ENCODE measurements at places on chromosomes 3 and 15.

GRCh38 chr3:195466251-195466650 is 23.4 kb upstream of the ACAP2 start:
- no peak for DNase-seq

DNA sequence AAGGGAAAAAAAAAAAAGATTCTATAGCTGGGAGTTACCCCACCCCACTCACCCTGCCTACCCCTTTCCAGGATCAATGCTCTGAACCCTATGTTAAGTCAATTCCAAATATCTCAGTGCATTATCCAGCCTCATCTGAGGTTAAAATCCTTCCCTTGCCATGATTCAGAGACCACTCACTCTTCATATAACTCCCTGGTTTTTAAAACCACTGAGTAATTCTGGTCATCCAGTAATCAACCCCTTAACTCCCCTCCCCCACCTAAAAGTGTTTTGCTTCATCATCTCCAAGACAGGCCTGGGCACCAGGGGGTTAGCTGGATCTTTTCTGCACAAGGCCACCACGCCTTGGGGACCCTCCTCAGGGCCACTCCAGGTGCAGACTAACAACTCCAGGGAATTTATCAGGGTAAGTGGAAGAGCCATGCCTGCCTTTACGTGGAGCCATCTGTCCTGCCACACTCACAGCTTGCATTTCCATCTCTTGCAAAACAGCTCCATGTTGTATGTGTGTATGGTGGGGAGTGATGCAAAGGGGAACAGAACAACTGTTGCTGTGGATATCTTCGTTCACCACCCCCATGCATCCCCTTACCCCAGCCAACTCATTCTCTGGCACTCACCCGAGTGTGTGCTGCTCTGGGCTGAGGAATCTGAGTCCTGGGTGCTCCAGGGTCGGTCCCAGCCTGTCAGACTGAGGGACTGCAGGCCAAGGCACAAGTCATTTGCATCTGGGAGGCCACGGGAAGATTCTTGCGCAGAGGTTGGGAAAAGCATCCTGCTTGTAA is 30.7 kb upstream of the RPS17 start:
- DNase-seq, result no peak

- DNase-seq, result no peak
These were observed 145.4 kb upstream of the PROK2 start for GRCh38 chr3:71930056-71930991.

- no peak for DNase-seq
These were observed 107.8 kb downstream of the MEGF11 start for GRCh38 chr15:66145726-66146182.

- DNase-seq, result peak; percentile 40
These were observed 1.4 kb downstream of the GJD2 start for GRCh38 chr15:34753236-34753894.

DNA sequence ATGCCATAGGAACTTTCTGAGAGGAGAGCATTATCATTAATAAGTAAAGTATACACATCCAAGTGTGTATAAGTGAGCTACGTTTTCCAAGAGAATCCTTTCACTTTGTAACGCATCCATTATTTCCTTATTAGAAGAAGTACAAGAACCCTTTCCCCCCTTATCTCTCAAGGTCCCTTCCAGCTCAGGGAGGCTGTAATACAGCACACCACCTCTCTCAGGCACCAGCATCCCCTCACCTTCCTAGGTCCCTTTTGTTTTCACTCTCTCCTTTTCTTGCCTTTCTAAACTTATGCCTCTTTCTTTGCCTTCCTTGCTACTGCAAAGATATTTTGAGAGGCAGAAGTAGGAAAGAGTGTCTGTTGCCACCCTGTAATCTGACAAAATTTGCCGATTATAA is 446.0 kb downstream of the GRM7 start:
- DNase-seq, result no peak

DNA sequence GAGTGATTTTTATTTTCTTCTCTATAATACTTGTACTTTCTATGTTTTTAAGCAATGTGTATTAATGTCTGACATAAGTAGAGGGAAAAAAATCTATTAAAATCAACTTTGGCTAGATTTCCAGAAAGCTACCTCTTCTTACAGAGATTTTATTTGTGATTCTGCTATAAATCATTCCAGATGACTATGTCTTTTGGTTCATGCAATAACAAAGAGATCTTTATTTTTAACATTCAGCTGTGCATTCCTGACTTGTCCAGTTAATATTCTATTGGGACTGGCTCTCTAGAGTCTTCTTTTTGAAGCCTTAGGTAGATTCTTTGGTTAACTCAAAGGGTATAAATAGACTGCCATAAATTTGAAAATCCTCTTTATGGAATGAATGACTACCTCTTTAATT is 74.3 kb upstream of the ARPP21 start:
- no peak for DNase-seq

DNA sequence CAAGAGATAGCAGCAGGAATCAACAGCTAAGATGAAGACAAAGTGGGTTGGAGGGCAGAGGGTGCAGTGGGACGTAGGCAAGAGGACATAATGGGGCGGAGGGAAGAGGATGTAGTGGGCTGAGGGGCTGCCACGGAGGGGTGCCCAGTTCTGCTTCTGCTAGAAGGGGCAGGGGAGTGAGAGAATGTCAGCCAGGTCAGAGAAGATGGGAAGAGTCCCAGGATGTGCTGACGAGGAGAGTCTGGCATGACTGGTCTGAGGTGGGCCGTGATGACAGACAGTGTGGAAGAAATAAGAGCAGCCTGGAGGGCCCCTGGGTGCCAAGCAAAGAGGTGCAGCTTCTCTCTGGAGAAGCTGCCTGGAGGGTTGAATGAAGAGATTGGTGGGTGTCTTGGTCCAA is 4.0 kb downstream of the SPSB4 start:
- DNase-seq, result no peak

DNA sequence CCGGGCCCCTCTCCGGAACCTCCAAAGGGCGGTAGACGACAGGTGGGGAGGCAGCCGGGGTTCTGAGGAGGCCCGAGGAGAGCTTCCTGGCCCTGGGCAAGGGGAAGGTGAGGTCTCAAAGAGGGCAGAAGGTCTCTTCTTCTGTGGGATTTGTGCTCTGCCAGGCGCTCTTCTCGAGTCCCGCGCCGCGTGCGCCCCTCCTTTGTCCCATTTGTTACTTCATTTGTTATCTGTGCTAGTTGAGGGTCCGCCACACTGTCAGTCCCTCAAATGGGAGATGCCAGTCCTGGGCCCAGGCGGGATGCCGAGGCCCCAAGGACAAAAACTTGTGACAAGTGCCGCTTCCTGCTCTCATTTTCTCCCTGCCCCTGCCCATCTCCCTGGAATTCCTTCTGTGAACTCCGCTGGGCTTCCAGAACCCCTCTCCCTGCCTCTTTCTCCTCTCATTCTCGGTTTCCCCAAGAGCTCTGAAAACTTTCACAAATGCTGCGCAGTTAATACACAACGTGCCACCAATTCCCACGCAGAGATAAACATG is 1.5 kb downstream of the ST8SIA2 start:
- no peak for DNase-seq

DNA sequence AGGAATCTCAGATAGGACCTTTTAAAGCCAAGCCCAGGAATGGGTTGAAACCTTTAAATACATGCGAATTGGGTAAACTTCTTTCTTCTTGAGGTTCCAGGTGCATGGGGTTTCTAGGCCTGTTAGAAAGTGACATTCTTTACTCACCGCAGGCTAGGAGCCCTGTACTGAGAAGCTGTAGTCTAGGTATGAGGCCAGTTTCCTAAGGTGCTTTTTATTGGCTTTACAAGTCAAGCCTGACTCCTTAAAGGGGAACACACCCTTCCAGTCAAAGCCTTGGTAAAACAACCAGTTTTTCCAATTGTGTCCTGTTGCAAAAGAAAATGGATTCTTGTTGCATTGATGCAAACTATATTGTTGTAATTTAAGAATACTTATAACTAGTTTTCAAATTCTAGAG is 76.1 kb upstream of the ATP11B start:
- no peak for DNase-seq

GRCh38 chr3:99777210-99777549 is 40.5 kb upstream of the CMSS1 start:
- no peak for DNase-seq

DNA sequence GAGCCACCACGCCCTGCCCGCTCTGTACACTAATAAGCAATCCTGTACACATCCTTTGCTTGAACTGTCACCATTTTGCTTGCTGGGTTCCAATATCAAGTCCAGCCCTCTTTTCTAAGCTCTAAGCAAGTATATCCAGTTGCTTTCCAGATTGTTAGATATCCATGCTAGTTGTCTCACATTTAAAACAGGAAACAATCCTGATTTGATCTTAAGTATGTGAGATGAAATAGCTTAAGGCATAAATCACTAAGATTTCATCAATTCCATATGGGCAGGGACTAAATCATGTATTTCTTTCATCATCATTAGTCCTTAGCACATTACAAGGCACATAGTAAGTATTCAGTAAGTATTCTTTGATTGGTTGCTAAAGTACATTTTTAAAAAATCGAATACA is 16.2 kb downstream of the ATP11B start:
- DNase-seq, result no peak

DNA sequence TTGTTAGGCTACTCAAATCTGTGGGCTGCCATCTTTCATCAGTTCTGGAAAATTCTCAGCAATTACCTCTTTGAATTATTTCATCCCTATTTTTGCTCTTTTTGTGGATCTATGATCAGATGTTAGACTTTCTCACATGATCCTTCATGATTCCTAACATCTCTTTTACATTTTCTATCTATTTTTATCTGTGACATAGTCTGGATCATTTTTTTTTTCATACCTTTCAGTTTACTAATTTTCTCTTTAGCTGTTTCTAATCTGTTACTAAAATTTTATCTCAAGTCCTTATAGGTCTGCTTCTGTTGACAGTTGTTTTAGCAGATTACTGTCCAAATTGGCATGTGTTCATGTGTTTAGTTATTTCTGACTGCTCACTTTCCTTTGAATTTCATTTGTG is 42.3 kb upstream of the HDC start:
- no peak for DNase-seq

DNA sequence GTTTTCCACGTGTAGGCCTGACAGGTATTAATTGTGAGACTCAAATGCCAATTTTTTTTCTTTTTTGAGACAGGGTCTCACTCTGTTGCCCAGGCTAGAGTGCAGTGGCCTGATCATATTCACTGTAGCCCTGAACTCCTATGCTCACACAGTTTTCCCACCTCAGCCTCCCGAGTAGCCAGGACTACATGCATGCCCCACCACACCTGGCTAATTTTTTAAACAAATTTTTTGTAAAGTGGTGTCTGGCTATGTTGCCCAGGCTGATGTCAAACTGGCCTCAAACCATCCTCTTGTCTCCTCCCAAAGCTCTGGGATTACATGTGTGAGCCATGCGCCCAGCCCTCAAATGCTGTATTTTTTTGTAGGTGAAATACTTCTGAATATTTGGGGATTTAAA is 14.0 kb downstream of the SLC25A36 start:
- no peak for DNase-seq

GRCh38 chr3:1380926-1381646 is 288.3 kb downstream of the CNTN6 start:
- DNase-seq, result no peak

DNA sequence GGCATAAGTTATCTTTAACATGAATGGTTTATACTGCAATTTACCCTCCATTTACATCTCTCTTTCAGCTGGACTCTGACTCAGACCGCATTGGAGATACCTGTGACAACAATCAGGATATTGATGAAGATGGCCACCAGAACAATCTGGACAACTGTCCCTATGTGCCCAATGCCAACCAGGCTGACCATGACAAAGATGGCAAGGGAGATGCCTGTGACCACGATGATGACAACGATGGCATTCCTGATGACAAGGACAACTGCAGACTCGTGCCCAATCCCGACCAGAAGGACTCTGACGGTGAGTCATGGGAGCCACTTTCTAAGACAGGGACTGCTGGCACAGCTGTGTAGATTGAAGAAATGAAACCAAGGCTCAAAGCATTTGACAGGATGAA is 11.6 kb downstream of the THBS1 start:
- no peak for DNase-seq

DNA sequence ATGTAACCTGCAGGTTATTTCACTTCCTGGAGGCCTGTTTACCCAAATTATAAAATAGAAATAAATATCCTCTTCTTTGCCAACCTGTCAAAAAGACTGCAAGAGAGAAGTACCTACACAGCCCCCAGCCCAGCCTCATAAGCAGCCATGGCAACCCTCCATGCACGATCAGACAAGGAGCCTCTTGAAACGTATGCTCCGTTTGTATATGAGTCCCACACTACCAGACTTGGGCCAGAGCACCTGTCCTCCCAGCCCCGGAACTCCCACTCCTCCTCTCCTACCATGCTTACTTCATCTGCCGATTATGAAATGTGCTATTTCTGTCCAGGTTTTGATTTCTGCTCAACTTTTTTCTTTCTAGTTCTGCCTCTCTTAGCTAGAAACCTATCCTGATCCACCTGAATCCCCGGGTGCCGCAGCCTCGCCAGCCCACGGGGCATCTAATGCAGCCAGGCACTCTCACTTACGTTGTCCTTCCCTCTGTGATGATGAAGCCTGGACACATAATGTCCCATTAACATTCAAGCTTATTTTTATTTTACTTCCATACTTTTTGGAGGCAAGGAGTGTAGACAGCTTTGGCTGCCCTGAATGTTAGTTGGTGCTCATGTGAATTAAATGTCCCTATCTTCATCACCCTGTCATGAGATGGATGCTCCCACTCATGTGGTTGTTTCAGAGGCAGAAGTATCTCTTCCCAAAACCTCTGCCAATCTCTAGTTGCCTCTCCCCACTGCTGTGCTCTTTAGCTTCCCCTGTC is 73.8 kb downstream of the MB21D2 start:
- DNase-seq, result no peak

- DNase-seq, result no peak
These were observed 12.3 kb upstream of the CTDSPL start for GRCh38 chr3:37849146-37849923.

GRCh38 chr3:23537101-23537551 is 268.6 kb upstream of the UBE2E1 start:
- DNase-seq, result no peak

DNA sequence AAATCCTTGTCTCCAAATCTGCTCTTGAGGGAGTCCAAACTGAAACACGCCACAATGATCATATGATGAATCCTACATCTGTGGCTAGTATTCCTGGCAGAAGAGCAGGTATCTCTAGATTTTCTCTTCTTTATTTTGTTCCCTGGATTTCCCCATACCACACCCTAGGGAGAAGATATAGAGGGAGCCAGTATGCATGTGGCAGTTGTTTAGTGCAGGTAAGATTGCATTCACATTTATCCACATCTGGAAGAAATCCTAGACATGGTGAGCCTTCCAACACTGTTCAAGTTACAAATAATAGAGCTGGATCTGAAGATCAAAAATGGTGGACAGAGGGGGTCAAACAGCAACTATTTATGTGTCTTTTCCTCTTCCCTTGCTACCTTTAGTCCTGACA is 316.7 kb downstream of the ZNF385D start:
- no peak for DNase-seq

GRCh38 chr3:71456826-71457225 is 126.7 kb downstream of the FOXP1 start:
- no peak for DNase-seq

- DNase-seq, result no peak
These were observed 68.0 kb upstream of the TRPM1 start for GRCh38 chr15:31169558-31169957.
